ENCODE measurements at places on chromosomes 12 and 14.

- DNase-seq, result no peak
These were observed 450 bp downstream of the DDN start for GRCh38 chr12:48998497-48999353.

DNA sequence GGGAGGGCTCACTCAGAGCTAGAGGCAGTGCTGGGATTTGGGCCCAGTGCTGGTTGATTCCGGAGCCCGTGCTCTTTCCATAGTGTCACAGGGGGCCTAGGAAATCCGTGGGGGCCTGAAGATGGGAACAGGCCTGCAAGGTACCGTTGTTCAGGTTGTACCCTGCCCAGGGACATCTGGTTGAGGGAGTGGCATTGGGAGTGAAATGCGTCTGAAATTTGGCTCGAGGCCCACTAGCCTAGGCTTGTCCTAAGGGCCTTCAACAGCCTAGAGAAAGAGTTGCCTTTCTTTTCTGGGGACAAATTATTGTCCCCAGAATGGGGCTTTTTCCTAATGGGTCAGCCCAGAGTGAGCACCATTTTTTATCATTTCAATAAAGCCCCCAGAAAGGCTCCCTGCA is 26.4 kb upstream of the FAM222A start:
- DNase-seq, result no peak

GRCh38 chr12:96028538-96028937 is 6.8 kb downstream of the LTA4H start:
- DNase-seq, result no peak

DNA sequence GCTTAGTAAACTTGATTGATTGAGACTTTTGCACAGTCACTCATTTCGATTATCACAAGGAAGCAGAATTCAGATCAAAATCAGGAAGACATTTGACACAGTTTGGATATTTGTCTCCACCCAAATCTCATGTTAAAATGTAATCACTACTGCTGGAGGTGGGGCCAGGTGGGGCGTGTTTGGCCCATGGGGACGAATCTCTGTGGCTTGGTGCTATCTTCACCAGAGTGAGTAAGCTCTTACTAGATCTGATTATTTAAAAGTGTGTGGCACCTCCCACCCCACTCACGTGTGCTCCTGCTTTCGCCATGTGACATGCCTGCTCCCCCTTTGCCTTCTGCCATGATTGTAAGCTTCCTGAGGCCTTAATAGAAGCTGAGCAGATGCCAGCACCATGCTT is 291.4 kb downstream of the PCNX1 start:
- DNase-seq, result no peak

DNA sequence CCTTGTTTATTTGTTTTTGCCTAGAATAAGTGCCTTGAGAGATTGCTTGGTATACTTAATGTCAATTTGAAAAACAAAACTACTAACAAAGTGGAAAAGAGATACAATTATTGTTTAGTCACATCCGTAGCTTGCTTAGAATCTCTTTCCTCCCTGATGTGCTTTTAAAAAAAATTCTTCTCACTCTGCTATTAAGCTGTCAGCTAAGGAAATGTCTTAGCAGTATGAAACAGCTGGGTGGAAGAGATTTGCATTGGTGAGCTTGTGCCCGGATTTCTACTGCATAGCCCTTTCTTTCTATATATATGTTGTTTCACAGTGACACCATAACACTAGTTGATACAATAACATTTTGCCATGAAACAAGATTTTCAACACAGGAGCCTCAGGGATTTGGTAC is 229.4 kb upstream of the RGS6 start:
- DNase-seq, result no peak

- no peak for DNase-seq
These were observed 24.4 kb upstream of the PTPRB start for GRCh38 chr12:70661466-70662161.

GRCh38 chr12:50232771-50233209 is 50.5 kb downstream of the LIMA1 start:
- no peak for DNase-seq

DNA sequence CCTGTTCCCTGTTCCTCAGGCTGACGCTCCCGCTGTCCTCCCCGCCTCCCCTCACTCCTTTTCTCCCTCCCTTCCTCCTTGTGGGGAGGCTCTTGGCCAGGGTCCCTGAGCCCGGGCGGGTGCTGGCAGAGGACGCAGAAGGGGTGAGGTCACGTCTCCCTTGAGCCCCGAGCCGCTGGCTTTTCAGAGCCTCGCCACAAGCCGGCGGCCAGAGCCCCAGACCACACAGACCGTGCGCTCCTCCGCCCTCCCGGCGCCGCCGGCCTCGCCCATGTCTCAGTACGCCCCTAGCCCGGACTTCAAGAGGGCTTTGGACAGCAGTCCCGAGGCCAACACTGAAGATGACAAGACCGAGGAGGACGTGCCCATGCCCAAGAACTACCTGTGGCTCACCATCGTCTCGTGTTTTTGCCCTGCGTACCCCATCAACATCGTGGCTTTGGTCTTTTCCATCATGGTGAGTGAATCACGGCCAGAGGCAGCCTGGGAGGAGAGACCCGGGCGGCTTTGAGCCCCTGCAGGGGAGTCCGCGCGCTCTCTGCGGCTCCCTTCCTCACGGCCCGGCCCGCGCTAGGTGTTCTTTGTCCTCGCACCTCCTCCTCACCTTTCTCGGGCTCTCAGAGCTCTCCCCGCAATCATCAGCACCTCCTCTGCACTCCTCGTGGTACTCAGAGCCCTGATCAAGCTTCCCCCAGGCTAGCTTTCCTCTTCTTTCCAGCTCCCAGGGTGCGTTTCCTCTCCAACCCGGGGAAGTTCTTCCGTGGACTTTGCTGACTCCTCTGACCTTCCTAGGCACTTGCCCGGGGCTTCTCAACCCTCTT is at the start of gene TMEM233:
Gene TMEM233 (plus strand): TSS at position 197 of the 821 bp plus-strand sequence. CDS start 75 bp downstream, at position 272.
- DNase-seq, result no peak

GRCh38 chr12:12072064-12072760 is 1.5 kb downstream of the BCL2L14 start:
- DNase-seq, result no peak

- no peak for DNase-seq
These were observed 49.3 kb downstream of the CDK17 start for GRCh38 chr12:96350982-96351381.

GRCh38 chr12:126773012-126773411 is 1494.0 kb upstream of the TMEM132C start:
- DNase-seq, result no peak

DNA sequence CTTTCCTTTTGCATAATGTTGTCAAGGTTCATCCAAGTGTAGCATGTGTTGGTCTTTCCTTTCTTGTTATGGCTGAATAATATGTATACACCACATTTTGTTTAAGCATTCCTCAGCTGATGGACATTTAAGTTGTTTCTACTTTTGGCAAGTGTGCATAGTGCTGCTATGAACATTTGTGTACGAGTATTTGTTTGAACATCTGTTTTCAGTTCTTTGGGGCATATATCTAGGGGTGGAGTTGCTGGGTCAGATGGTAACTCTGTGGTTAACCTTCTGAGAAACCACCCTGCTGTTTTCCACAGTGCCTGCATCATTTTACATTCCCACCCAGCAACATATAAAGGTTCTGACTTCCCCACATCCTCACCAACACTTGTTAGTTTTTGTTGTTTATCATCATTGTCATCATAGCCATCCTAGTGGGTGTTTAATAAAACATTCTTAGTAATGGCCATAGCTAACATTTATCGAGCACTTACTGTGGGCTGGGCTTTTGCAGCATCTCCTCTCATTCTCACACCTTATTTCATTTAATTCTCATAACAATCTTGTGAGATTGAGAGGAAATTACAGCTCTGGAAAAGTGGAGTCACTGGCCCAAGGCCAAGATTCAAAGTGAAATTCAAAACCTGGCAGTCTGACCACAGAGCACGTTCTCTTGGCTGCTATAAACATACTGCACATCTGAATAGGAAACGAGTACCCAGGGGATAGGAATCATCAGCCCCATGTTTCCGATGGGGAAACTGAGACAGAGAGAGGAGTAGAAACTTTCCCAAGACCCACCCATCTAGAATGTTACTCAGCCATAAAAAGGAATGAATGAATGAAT is 193.6 kb downstream of the KSR2 start:
- no peak for DNase-seq

Data from HuH-7 (cell line).